ENCODE measurements at places on chromosomes 3 and 15.

DNA sequence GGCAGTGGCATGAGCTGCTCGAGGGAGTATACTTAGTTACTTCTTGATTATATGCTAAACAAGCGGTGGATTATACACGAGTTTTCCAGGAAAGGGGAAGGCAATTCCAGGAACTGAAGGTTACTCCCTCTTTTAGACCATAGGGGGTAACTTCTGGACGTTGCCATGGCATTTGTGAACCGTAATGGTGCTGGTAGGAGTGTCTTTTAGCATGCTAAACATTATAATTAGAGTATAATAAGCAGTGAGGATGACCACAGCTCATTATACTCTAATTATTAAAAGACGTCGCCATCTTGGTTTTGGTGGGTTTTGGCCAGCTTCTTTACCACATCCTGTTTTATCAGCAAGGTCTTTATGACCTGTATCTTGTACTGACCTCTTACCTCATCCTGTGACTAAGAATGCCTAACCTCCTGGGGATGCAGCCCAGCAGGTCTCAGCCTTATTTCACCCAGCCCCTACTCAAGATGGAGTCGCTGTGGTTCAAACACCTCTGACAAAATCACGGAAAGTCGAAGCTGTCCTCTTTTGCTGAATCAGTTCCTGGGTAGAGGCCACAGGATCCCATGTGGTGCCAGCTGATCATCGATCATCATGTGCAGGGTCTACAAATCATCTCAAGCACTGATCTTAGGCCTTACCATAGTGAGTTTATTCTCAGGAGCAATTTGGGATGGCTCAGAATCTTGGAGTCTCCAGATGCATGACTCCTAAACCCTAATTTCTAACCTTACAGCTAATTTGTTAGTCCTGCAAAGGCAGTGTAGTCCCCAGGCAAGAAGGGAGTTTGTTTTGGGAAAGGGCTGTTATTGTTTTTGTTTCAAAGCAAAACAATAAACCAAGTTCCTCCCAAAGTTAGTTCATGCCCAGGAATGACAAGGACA lies 149.1 kb downstream of the TJP1 start:
- DNase-seq = no peak

DNA sequence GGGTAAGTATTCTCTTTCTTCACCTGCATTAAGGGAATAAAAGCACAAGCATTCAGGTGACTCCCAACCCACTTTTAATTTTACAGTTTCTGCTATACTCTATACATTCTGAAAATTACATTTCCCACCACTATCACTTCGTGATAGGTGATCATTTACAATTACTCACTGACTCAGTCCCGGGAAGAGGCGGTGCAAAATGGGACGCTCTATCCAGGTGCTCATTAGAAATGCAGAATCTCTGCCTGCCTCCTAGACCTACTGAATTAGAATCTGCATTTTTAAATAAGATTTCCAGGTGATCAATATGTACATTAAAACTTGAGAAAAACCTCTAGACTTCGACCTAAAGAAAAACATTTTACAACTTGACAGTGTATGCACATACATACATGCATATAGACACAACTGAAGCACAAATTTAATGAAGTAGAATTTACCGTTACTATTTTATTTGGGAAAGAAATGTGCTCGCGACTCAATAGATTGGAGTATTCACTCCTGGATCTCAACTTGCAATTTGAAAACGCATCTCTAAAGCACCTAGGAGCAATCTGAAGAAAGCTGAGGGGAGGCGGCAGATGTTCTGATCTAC lies 598 bp upstream of the TGFBR2 start:
- DNase-seq = no peak

- DNase-seq = no peak
Measured at GRCh38 chr3:42298259-42298658, 32.3 kb upstream of the CCK start.

GRCh38 chr15:52134502-52135144 lies 22.0 kb upstream of the BCL2L10 start:
- DNase-seq = no peak

DNA sequence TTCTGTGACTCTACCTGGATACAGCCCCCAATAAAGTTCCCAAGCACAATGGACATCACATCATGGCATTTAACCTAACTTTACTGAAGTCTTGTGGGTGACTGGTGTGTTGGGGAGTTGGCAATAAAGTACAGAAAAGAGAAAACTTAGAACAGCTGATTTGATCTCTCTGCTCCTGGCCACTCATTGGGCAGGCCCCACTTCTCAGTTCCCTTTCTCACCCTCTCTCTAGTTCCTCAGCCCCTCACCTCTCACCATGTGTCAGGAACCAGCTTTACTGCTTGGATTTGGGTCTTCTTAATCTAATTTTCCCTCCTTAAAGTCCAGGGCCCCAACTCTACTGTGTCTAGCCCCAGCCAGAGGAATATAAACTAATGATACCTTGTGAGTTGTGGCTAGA lies 713 bp upstream of the MUC13 start:
- no peak for DNase-seq

DNA sequence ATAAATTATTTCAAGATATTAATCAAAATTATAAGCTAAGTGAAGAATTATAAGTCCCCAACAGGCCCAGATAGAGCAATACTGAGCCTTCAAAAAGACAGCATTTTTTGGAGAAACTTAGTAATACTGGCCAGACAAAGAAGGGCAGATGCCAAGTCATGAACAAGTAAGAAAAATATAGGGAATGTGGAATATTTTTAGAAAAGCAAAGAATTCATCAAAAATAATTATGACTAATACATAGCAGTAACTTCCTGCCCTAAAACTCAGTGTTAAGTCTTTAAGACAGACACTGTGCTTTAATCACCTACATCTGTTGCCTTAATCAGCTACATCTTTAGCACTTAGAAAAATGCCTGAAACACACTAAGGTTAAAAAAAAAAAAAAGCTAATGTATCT lies 31.2 kb downstream of the DPH6 start:
- no peak for DNase-seq

GRCh38 chr3:55000953-55001352 lies 73.1 kb upstream of the LRTM1 start:
- DNase-seq = no peak

All from effector CD4-positive, alpha-beta T cell (primary cell).